ENCODE measurements at places on chromosomes 4 and X.

DNA sequence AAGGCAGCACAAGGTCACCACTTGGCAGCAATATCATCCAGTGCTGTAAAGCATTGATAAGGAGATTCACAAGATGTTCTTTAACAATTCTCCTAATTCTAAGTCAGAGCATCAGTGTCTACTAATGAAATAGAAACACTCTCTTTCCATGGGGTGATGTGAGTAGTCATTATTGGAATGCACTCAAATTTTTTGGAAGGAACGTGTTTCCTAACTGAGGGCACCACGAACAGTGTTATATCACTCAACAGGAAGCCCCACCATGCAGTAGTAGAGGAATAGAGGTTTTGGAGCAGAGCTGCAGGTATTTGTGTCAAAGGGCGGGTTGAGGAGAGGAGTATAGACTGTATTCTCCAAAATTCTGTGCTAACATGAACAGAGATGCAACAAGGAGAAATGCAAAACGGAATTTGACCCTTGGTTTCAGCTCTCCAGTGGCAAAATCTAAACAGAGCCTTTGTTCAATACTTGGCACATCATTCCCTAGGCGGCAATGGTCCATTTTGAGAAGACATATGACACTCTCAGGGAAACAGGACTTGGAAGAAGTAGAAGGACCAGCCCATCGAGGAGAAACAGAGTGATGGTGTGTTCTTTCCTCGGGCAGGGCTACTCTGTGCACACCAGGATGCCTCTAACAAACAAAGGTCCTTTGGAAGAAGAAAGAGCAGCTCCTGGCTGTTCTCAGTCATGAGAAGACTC, 98.9 kb downstream of the CPEB2 start:
- DNase-seq = no peak

DNA sequence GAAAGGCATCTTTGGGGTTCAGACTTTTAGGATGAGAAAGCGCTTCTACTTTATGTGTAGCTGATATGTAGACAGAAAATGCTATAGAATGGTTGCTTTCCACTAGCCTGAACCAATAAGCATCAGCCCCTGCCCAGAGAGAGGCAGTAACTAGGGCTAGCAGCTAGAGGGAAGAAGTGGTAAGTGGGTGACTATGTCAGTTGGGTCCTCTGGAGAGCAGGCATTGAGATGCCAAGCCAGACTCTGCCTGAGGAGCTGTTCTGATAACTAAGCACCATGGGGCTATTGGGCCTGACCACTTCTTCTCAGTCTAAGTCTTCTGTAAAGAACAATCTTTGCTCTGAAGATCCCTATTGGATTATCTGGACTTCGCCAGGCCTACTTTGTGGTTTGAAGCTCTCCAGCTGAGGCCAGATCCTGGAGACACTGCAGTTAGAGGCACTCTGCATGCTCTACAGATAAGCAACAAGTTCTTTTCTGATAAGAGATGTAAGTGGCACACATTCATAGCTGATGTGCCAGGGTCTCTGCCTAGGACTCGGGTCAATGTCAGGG, 146.1 kb downstream of the RBM46 start:
- no peak for DNase-seq

- DNase-seq = no peak
These were observed 53.4 kb downstream of the HNRNPD start for GRCh38 chr4:82320351-82320750.

- DNase-seq = no peak
These were observed 14.7 kb upstream of the VEGFD start for GRCh38 chrX:15398874-15399273.

Data from suprapubic skin (tissue), 4 donors.